ENCODE measurements at places on chromosomes 7 and 10. TPM values are rescaled to one million over a fixed set of nuclear protein-coding genes. Genes with fewer than 3 reads are reported as not detected.

The CFAP46 gene
- not detected for total RNA-seq

The KNDC1 gene
- under 0.01 TPM for total RNA-seq

The CCDC3 gene
- total RNA-seq = under 0.01 TPM

The SMO gene
- 4.2 TPM for total RNA-seq

The TAS2R60 gene
- not detected for total RNA-seq

The PRXL2A gene
- total RNA-seq = 33.0 TPM

The CRTAC1 gene
- not detected for total RNA-seq

The NKX2-3 gene
- total RNA-seq = not detected

The PILRA gene
- not detected for total RNA-seq

The TBC1D12 gene
- total RNA-seq = 9.8 TPM

The TAS2R41 gene
- 0.29 TPM for total RNA-seq

The ADCK2 gene
- 21.0 TPM for total RNA-seq

The GIMAP7 gene
- total RNA-seq = not detected

The HMX2 gene
- total RNA-seq = not detected

The MYL7 gene
- total RNA-seq = 0.44 TPM

The LRIT1 gene
- total RNA-seq = not detected

The SHOC2 gene
- total RNA-seq = 29.3 TPM

The SEMA3C gene
- total RNA-seq = 223 TPM

The WASHC2C gene
- 33.5 TPM for total RNA-seq

The SPDYE2 gene
- total RNA-seq = not detected

The PRKG1 gene
- 22.9 TPM for total RNA-seq

The TLL2 gene
- not detected for total RNA-seq

The MARCHF5 gene
- total RNA-seq = 10.6 TPM

The FAM237B gene
- not detected for total RNA-seq

The CHCHD1 gene
- total RNA-seq = 16.9 TPM

The FBXL13 gene
- 1.1 TPM for total RNA-seq

The KLF14 gene
- total RNA-seq = 0.22 TPM

The C10orf95 gene
- total RNA-seq = not detected

The PTTG1IP2 gene
- total RNA-seq = not detected

The NIPSNAP2 gene
- total RNA-seq = 37.5 TPM

The C10orf71 gene
- total RNA-seq = not detected

The OR6V1 gene
- total RNA-seq = not detected

The CHAT gene
- not detected for total RNA-seq

The SYNPO2L gene
- 0.43 TPM for total RNA-seq

The FAM107B gene
- 53.1 TPM for total RNA-seq

The PPP1R3A gene
- not detected for total RNA-seq

The SPDYE16 gene
- not detected for total RNA-seq

The FZD8 gene
- 151 TPM for total RNA-seq

The GDF2 gene
- 0.14 TPM for total RNA-seq

The GIMAP6 gene
- total RNA-seq = not detected

The GPR37 gene
- 4.6 TPM for total RNA-seq

The STX1A gene
- total RNA-seq = 11.8 TPM

The FRA10AC1 gene
- total RNA-seq = 10.7 TPM

The PTPRZ1 gene
- 0.29 TPM for total RNA-seq

The NPSR1 gene
- total RNA-seq = not detected

The STEAP1 gene
- 56.8 TPM for total RNA-seq

The MDFIC gene
- total RNA-seq = 73.0 TPM

The MMRN2 gene
- 2.0 TPM for total RNA-seq

The FGFR2 gene
- total RNA-seq = 2.6 TPM

The GDF10 gene
- not detected for total RNA-seq

The ZFYVE27 gene
- 24.9 TPM for total RNA-seq

The SNCG gene
- 3.9 TPM for total RNA-seq
